ENCODE measurements at places on chromosomes 13 and 19. TPM values are rescaled to one million over a fixed set of nuclear protein-coding genes. Genes with fewer than 3 reads are reported as not detected.
A peak's percentile ranks its signal among the peaks of the same experiment; 100 is the strongest.

- DNase-seq: no peak
- peaks cover 6% of the 10 kb centered on the region for H3K4me1 ChIP-seq
- no peak overlapping the region for H3K4me3 ChIP-seq
- H3K27ac ChIP-seq: no peak overlapping the region
- H3K27me3 ChIP-seq: no peaks in the 10 kb centered on the region
Measured at GRCh38 chr13:106467427-106468122, 67.9 kb downstream of the EFNB2 start.

GRCh38 chr19:30310602-30311263 is 61.5 kb upstream of the ZNF536 start:
- no peak overlapping the region for H3K27ac ChIP-seq
- no peaks in the 10 kb centered on the region for H3K27me3 ChIP-seq
- H3K4me1 ChIP-seq: no peaks in the 10 kb centered on the region
- no peak for DNase-seq
- no peaks in the 10 kb centered on the region for H3K36me3 ChIP-seq
- H3K4me3 ChIP-seq: no peak overlapping the region

- H3K36me3 ChIP-seq: no peaks in the 10 kb centered on the region
- no peak for DNase-seq
- H3K27ac ChIP-seq: no peak overlapping the region
- H3K27me3 ChIP-seq: no peaks in the 10 kb centered on the region
Measured at GRCh38 chr13:51101636-51102235, 9.3 kb downstream of the C13orf42 start.

GRCh38 chr19:10037367-10037766 is 24.1 kb downstream of the RDH8 start:
- no peak overlapping the region for H3K27ac ChIP-seq
- no peaks in the 10 kb centered on the region for H3K4me1 ChIP-seq
- H3K4me3 ChIP-seq: no peak overlapping the region

- H3K36me3 ChIP-seq: no peaks in the 10 kb centered on the region
- H3K27me3 ChIP-seq: no peaks in the 10 kb centered on the region
- no peak overlapping the region for H3K4me3 ChIP-seq
- H3K4me1 ChIP-seq: no peaks in the 10 kb centered on the region
- H3K27ac ChIP-seq: no peak overlapping the region
- DNase-seq: no peak
Measured at GRCh38 chr19:8036434-8037099, 16.0 kb upstream of the CCL25 start.

DNA sequence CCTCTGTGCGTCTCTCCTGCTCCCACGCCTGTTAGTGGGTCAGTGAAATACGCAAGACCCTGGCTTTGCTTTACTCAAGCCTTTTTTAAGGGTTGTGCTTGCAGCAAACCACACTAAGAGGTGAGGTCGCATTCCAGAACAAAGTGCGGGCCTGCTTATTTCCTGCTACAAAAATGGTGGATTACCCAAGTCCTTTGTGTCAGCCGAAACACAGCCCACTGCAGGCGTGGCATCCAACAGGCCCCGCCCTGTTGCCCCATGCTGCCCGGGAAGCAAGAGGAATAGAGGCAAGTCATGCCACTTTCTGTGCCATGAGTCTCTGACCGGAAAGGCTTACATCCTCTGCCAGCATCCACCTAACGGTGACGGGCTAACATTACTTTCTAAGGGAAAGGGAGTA is 7.7 kb upstream of the IRS2 start:
- H3K4me1 ChIP-seq: peaks cover 7% of the 10 kb centered on the region
- H3K4me3 ChIP-seq: no peak overlapping the region
- H3K27me3 ChIP-seq: no peaks in the 10 kb centered on the region
- H3K27ac ChIP-seq: no peak overlapping the region
- no peaks in the 10 kb centered on the region for H3K36me3 ChIP-seq
- no peak for DNase-seq

DNA sequence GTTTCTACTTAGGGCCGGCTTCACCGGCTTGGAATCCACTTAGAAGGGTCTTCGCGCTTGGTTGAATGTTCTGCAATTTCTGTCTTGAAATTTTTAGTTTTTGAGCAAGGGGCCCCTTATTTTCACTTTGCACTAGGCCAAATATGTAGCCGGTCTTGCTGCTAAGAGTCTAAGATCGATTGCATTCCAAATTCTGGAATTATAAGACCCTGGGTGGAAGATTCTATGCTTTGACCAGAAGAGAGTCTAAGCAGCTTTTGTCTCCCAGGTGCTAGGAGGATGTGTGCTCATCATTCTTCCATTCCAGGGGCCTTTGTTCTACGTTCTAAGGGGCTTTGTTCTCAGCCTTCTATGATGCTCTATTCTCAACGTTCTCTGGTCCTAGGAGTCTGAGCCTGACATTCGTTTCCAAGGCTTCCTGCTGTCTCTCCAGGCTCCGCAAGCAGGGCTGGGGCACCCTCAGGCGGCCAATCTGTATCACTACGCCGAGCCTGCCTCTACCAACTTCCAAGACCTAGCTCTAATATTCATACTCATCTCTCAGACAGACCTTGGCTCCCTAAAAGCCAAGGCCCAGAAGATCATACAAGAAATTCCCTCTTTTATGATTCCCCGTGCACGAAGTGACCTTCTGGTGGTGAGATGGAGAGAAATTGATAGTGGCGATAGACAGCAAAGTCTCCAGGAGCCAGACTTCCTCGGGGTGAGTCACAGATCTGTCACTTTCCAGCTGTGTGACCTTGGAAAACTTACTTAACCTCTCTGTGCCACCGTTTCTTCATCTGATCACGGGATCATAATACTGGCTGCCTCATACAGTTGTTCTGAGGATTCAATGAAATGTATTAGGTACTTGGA is 982 bp upstream of the DACT3 start:
- no peaks in the 10 kb centered on the region for H3K27me3 ChIP-seq
- H3K36me3 ChIP-seq: no peaks in the 10 kb centered on the region
- H3K4me3 ChIP-seq: peak overlapping the region; percentile 14
- DNase-seq: peak; percentile 79

DNA sequence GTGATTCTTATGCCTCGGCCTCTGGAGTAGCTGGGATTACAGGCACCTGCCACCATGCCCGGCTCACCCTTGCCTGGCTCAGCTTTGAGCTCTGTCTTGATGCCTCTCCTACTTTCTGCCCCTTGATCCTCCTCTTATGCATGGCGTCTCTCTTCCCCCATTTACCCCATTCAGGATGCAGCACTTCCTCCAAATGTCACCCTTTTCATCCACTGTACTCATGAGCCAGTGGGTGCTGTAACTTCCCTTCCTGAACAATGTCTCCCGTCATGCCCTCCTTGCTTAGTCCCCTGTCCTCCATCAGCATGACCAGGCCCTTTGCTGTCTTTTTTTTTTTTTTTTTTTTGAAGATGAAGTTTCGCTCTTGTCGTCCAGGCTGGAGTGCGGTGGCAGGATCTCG is 3.4 kb upstream of the SIGLEC9 start:
- H3K4me3 ChIP-seq: no peak overlapping the region
- no peaks in the 10 kb centered on the region for H3K36me3 ChIP-seq
- H3K27me3 ChIP-seq: no peaks in the 10 kb centered on the region
- H3K4me1 ChIP-seq: no peaks in the 10 kb centered on the region
- no peak for DNase-seq
- no peak overlapping the region for H3K27ac ChIP-seq

- H3K4me1 ChIP-seq: no peaks in the 10 kb centered on the region
- no peaks in the 10 kb centered on the region for H3K27me3 ChIP-seq
- no peak overlapping the region for H3K4me3 ChIP-seq
- DNase-seq: peak; percentile 80
- no peak overlapping the region for H3K27ac ChIP-seq
Measured at GRCh38 chr19:7340959-7341837, 7.5 kb upstream of the ARHGEF18 start.

DNA sequence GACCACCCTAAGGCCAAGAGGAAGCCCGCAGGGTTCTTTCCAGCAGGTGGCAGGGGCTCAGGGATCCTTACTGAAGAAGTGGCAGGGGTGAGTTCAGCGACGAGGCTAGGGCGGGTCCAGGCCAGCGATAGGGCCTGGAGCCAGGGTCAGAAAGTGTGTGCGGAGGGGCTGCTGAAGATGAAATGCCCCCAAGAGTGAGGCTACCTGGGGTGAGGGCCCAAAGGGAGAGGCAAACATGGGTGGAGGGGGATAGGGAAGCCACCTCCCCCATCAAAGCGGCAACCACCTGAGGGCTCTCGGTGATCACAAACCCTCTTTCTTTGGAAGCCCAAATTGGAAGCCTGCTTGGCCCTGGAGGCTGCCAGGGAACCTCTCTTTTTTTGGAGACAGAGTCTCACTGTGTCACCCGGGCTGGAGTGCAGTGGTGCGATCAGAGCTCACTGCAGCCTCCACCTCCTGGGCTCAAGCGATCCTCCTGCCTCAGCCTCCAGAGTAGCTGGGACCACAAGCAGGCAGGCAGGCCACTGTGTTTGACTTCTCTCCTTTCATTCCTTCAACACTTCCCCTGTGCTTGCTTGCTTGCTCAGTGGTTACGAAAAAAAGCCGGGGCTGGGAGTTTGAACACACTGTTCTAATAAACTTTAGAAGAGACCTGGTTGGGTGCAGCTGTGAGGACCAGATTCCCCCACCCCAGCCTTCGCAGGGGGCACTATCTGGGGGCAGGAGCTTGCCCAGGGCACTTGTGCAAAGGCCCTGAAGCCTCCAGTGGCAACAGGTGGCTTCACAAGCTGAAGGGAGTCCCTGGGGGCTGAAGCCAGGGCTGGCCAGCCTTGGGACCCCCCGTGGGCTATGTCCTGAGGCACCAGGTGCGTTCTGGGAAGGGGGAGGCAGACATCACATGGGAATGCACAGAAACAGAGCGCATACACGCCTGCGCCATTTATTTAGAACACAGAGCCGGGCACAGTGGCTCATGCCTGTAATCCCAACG is 1.4 kb upstream of the ATP8B3 start:
- H3K4me3 ChIP-seq: peak overlapping the region; percentile 49
- no peak for DNase-seq
- H3K36me3 ChIP-seq: peaks cover 3% of the 10 kb centered on the region
- H3K27ac ChIP-seq: peak overlapping the region; percentile 71
- H3K27me3 ChIP-seq: no peaks in the 10 kb centered on the region

DNA sequence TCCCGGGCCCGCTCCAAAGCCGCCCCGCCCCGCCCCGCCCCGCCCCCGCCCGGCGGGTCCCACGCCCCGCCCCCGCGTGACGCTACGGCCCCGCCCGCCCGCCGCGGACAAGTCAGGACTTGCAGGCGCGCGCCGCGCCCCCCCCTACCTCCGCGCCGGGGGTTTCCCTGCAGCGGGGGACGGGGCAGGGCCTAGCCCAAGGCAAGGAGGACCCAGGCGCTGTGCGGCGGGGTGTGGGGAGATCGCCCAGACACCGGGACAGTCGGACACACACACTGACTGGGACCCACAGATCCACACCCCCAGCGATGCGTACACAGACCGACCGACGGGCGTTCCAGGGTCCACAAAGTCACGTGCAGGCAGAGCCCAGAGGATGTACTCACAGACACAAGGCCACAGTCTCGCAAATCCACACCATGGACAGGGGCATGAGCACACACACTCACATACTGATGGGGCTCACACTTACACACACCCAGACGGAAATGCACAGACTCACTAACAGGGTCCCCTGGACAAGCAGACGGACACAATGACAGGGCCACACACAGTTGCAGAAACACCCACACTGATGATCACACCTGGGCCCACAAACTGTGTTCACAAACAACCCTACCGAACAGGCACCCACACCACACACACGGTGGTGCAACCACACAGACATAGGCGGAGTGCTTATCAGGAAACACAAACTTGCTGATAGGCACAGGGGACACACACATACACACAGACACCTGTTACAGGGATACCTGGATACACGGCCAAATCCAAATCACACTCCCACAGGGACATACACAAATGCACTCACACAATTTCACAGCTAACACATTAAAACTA is 436 bp upstream of the BBC3 start:
- DNase-seq: peak; percentile 76
- H3K27me3 ChIP-seq: no peaks in the 10 kb centered on the region
- peaks cover 59% of the 10 kb centered on the region for H3K4me1 ChIP-seq
- H3K4me3 ChIP-seq: peak overlapping the region; percentile 90
- H3K36me3 ChIP-seq: no peaks in the 10 kb centered on the region

GRCh38 chr13:113623491-113624234 is 34.3 kb downstream of the ATP4B start:
- no peaks in the 10 kb centered on the region for H3K36me3 ChIP-seq
- H3K4me1 ChIP-seq: no peaks in the 10 kb centered on the region
- no peak overlapping the region for H3K27ac ChIP-seq
- no peak overlapping the region for H3K4me3 ChIP-seq

GRCh38 chr19:55643003-55643886 is at the start of gene ZNF581:
Gene ZNF581, plus strand, starts transcription at chr19:55643649. Its CDS starts 923 bp downstream, at chr19:55644572.
- peak within 1 kb of the TSS; percentile 98 for H3K27ac ChIP-seq
- H3K27me3 ChIP-seq: no peaks in the 10 kb centered on the region
- no peak for DNase-seq
- peak within 1 kb of the TSS; percentile 62 for H3K4me3 ChIP-seq
- H3K4me1 ChIP-seq: peaks cover 41% of the 10 kb centered on the region

- no peak overlapping the region for H3K27ac ChIP-seq
- H3K27me3 ChIP-seq: no peaks in the 10 kb centered on the region
- H3K36me3 ChIP-seq: no peaks in the 10 kb centered on the region
- no peak overlapping the region for H3K4me3 ChIP-seq
Measured at GRCh38 chr19:29170554-29170953, 42.4 kb downstream of the UQCRFS1 start.

- no peaks in the 10 kb centered on the region for H3K36me3 ChIP-seq
- no peak overlapping the region for H3K27ac ChIP-seq
- H3K4me3 ChIP-seq: no peak overlapping the region
Measured at GRCh38 chr19:4749870-4750590, 26.4 kb upstream of the DPP9 start.

GRCh38 chr19:52942386-52943133 is 19.3 kb upstream of the ZNF888 start:
- H3K4me1 ChIP-seq: peaks cover 3% of the 10 kb centered on the region
- H3K27ac ChIP-seq: peak overlapping the region; percentile 83
- DNase-seq: peak; percentile 81

PSG2 gene
- not detected for total RNA-seq

HSPB6 gene
- total RNA-seq: 139 TPM

GPC5 gene
- 3.7 TPM for total RNA-seq

VMAC gene
- 15.9 TPM for total RNA-seq

LACC1 gene
- total RNA-seq: 1.8 TPM

FUT3 gene
- 0.90 TPM for total RNA-seq

LYL1 gene
- total RNA-seq: 43.5 TPM

RASGRP4 gene
- total RNA-seq: 3.1 TPM

RFX1 gene
- 8.4 TPM for total RNA-seq

Data from tibial nerve (tissue), 4 donors.